ENCODE measurements at places on chromosomes 2 and 18.

GRCh38 chr2:119316066-119316465, 50.6 kb downstream of the C2orf76 start:
- DNase-seq, result no peak

GRCh38 chr2:56292951-56293350, 109.2 kb downstream of the CCDC85A start:
- DNase-seq, result no peak

- peak; percentile 79 for DNase-seq
Observed at GRCh38 chr2:240586919-240587800, 626 bp downstream of the CAPN10 start.

- no peak for DNase-seq
Observed at GRCh38 chr2:108492364-108492763, 41.9 kb upstream of the LIMS1 start.

DNA sequence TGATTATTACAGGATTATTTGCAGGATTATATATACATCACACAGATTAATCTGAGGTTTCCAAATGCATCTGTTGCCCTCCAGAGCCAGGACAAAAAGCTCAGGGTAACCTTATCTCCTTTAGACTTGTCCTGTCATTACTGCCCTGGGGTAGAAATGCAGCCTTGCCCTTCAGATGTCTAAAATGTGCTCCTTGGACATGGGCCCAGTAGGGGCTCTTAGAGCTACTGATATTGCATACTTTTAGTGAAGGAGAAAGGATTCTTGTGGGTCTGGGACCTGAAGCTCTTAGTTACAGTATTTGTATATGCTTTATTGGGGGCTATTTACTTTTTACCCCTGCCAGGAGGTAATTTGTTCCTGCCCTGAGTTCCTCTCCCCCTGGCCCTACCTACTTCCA, 56.1 kb downstream of the PRKRA start:
- DNase-seq, result no peak

DNA sequence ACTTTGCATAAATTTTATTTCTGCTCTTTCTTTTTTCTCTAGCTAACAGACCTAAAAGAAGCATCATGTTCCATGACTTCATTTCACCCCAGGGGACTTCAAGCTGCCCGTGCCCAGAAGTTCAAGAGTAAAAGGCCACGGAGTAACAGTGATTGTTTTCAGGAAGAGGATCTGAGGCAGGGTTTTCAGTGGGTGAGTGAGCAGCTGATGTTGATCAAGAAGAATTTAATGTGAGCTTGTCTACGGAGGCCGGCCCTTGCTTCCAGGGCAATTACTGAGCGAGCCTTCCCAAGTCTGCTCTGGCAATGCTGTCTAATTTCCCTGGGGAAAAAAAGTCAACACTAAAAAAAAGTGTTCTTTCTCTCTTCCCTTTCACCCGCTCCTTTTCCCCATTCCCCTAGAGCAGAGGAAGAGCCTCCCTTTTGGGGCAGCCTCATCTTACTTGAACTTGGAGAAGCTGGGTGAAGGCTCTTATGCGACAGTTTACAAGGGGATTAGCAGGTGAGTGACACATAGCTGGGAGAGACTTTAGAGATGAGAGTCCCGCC, 1.2 kb downstream of the CDK15 start:
- no peak for DNase-seq

- DNase-seq, result no peak
Observed at GRCh38 chr2:160402997-160403979, 90.3 kb downstream of the RBMS1 start.

DNA sequence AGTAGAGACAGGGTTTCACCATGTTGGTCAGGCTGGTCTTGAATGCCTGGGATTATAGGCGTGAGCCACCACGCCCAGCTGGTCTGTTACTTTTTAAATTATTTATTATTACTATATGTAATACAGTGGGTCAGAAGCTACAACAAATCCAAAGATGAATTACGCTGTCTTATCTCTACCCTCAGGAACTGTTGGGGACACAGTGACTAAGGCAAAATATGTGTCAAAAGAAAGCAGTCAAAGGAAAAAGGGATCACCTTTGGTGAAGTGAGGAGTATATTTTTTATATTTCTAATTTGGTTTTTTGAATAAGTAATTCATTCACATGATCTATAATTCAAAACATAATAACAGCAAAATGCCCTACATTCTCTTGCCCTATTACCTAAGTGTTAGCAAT, 4.7 kb downstream of the CREB1 start:
- DNase-seq, result no peak

- DNase-seq, result no peak
Observed at GRCh38 chr2:12161085-12161484, 414.7 kb downstream of the LPIN1 start.
